ELR (cell line): ENCODE measurements at places on chromosomes 13 and 19.
A peak's percentile ranks its signal among the peaks of the same experiment; 100 is the strongest.

DNA sequence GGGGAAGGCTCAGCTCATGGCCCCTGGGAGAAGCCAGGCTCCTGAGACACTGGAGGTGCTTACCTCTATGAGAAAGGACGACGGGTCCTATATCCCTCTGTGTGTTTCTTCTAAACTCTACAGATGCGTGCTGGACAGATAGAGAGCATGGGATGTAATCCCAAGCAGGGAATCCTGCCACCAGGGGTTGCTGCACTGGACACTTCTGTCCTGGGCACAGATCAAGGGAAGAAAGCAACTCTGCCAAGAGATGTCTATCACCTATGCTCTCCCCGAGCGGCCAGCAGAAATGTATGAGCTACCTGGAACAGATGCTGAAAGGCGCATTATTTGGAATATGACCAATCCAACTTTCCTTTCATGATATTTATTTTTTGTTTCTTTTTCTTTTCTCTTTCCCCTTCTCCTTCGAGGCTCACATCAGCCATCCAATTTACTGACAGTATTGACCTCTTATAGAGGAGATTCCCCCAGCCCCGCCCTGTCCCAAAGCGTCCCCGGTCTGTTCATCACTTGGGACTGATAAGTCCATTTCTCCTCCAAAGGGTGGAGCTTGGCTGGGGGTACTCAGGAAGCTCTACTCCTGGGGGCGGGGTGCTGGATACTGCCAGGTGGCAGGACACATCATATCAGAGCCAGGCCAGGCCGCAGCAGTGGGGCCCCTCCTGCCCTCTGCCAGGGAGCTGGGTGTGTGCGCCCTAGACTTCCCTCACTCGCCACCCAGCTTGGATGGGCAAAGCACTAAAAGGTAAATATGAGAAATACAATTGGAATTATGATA lies 34.2 kb downstream of the TSHZ3 start:
- peak; percentile 12 for DNase-seq

GRCh38 chr13:65830411-65831205 lies 1399.5 kb downstream of the PCDH9 start:
- no peak for DNase-seq

GRCh38 chr19:29212356-29212647 lies 649 bp downstream of the UQCRFS1 start:
- no peak for DNase-seq

GRCh38 chr13:110054041-110054440 lies 252.9 kb downstream of the COL4A1 start:
- DNase-seq, result no peak

GRCh38 chr13:110015253-110015652 lies 228.9 kb upstream of the IRS2 start:
- peak; percentile 45 for DNase-seq

DNA sequence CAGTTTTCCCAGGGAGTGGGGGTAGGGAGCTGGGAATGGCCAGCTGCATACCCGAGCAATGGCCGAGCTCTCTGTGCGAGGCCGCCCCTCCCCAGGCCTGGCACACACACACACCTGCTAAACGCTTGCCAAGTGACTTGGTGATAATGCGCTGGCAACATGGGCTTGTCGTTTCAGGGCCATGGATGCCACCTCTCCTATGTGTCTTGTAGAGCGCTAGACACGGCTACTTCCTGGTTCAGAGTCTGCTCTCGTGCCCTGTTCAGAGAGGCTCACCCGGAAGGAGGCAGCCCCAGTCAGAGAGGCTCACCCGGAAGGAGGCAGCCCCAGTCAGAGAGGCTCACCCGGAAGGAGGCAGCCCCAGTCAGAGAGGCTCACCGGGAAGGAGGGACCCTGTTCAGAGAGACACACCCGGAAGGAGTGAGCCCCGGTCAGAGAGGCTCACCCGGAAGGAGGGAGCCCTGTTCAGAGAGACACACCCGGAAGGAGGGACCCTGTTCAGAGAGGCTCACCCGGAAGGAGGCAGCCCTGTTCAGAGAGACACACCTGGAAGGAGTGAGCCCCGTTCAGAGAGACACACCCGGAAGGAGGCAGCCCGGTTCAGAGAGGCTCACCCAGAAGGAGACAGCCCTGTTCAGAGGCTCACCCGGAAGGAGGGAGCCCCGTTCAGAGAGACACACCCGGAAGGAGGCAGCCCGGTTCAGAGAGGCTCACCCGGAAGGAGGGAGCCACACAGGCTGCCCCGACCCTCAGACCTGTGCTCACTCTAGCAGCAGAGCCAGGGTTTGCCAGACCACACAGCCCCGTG lies 4.2 kb downstream of the ADPRHL1 start:
- no peak for DNase-seq
